DMS 273 treated with DMSO at 0.1 percent for 48 hours (cell line): ENCODE measurements at places on chromosomes 4 and X.

DNA sequence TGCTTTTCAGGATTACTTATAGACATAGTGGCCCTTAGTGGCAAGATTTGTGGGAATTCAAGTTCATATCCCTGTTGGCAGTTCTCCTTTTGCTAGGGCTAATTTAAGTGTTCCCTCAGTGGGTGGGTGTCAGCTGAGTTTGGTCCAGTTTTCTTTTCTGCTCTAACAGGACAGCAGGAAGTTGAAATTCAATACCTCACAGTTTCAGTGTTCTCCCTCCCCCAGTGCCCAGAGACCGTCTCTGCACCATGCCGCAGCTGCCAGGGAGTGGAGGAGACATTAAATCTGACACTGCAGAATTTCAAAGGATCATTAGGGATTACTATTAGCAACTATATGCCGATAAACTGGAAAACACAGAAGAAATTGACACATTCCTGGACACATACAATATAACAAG lies 50.7 kb downstream of the UBE2NL start:
- no peak for DNase-seq

GRCh38 chr4:155745984-155746383 lies 12.8 kb upstream of the GUCY1B1 start:
- DNase-seq, result no peak

- no peak for DNase-seq
These were observed 759.6 kb upstream of the NDST4 start for GRCh38 chr4:115873048-115873447.

DNA sequence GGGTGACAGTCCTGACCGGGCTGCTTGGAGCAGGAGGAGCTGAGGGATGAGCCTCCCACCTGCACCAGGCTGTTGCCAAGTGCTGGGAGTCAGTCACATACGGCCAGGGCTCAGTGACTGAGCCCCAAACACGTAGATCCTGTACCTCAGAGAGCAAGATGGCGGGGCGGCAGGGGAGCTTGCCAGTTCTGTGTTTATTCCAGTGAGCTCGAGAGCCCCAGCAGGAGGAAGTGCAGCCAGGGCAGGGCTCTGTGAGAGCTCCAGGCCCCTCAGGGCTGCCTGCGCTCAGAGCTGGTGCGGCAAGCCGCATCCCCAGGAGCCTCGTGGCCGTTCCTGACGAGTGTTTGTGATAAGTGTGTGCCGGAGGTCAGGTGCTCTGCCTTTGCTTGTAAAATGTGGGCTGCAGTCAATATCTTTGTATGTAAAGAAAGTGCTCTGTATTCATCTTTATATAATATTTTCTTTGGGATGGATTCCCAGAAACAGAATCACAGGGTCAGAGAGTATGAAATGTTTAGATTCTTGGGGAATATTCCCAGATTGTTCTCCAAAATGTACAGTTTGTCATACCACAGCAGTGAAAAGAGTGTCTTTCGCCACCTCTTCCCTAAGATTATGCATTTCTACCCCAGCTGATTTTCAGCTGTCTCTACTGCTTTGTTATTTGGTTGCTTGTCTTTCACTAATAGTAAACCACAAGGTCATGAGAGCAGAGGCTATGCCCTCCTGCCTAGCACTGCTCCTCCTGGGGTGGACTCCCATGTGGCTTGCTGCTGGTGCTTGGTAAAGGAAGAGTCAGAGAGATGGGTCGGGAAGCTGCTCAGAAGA lies 50.3 kb downstream of the NELFA start:
- no peak for DNase-seq

DNA sequence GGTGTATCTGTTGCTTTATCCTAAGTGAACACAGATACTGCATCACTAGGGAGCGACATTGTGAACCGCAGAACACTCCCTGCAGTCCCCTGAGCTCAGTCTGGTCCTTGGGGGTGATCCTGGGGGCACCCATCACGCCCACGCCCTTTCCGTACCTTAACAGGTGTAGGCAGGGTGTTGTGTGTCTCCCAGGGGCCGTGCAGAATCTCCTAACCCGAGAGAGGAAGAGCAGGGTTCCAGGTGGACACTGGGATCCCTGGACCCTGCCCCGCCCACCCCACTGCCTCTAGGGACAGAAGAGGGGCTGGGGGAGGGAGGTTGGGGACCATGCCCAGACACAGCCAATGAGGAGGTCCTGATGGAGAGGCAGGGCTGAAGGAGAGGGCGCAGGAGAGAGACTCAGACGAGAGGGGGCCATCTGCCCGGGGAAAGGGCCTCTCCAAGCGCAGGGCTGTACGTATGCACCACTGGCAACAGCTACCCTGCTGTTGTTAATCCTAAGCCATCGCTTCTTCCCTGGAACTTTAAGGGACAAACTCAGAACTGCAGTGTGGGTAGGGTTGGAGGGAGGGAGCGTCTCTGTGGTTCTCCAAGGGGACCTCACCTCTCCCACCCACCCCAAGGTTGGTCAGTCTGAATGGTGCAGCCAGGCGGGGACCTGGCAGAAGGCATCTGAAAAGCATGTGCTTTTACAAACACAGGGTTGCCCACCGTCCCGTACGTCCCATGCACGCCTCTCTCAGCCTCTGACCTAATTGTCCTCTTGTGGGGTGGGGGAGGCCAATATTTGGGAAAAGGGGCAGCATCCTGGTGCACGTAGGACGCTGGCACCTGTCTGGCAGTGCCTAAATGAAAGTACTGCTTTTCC lies 2.5 kb downstream of the P2RY8 start:
- no peak for DNase-seq

DNA sequence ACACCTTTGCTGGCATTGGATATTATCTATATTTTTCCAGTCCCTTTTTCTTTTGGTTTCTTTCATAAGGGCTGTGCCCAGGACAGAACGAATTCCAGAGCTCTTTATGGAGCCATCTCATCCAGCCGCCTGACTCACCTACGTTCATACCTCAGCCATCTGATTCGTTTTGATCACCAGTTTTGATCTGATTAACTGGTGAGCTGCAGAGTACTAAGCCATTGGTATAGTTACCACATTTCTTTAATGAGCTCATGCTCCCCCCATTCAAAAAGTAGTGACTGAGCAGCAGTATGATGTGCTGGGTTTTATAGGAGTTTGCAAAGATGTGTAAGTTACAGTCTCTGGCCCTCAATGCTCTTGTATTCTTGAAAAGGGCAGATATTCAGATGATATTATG lies 43.0 kb upstream of the CDKN2AIP start:
- no peak for DNase-seq

- no peak for DNase-seq
These were observed 45.0 kb downstream of the NAF1 start for GRCh38 chr4:163121689-163122088.

DNA sequence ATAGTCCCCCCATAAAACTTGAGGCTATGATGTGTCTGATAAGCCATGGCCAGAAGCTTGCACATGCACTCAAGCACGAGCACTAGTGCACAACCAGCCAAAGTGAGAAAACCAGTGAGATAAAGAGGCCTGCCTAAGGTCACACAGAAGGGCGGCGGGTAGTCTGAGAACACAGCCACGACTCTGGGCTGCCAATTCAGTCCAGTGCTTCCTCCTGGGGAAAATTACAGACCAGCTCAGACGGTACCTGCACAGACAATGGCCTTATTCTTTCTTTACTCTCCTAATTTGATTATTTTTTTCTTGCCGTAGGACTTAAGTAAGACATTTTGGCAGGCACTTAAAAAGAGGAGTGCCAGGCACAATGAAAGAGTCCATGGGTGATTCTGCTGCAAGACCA lies 533.2 kb upstream of the FAT1 start:
- DNase-seq, result no peak
